Gastrocnemius medialis (tissue), 4 donors: ENCODE measurements at places on chromosomes 3 and 15.

DNA sequence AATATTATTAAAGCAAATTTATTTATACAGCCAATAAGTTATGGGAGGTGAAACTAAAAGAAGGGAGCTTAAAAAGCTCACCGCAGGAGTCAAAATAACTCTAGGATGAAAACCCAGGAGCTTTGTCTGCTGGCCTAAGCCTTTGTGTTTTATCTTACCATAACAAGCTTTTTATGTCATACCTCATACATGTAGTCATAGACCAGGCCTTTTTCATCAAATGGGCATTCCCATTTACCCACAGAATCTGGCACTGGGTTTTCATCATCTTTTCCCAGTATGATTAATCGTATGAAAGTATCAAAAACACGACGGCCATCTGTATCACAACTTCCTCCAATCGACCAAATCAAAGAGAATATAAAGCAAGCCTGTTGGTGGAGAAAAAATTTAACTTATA is 122.8 kb downstream of the DNAH12 start:
- no peak for DNase-seq

GRCh38 chr15:48121849-48122248 is 1.1 kb downstream of the SLC24A5 start:
- DNase-seq = no peak

DNA sequence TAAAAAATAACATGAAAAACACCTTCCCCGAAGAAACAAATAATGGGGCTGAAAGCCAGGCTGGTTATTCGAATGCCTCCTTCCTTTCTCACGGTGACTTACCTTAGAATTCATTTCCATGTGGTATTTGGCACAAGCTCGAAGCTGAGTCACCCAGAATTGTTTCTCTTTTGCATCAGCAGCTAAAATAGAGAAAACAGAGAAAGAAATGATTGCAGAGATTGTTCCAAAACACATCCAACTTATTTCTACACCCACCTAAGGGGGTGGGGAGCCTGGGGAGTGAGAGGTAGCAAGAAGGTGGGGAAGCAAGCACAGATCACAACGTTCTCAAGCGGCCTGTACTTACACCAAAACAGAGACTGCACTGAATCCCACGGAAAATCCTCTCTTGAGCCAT is 104.7 kb downstream of the OSBPL10 start:
- DNase-seq = no peak

- no peak for DNase-seq
Observed at GRCh38 chr3:189235214-189235613, 63.4 kb downstream of the TPRG1 start.

GRCh38 chr3:138653567-138653966 is 45.0 kb downstream of the FAIM start:
- DNase-seq = no peak

DNA sequence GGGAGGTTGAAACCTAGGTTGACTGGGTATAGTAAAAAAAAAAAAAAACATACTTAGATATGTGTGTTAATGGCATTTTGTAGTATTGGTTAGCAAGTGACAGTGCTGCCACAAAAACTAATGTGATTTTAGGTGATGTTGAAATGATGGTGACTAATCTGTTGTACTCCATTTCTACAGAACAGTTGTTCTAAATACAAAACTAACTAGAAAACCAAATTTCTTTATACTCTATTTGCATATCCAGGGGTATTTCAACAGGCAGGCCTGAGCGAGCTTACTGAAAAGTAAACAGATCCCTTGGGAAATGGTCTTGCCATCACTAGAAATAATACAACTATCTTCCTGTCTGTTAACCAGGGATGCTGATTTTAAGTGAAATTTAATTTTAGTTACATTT is 20.5 kb downstream of the TSC22D2 start:
- DNase-seq = no peak

DNA sequence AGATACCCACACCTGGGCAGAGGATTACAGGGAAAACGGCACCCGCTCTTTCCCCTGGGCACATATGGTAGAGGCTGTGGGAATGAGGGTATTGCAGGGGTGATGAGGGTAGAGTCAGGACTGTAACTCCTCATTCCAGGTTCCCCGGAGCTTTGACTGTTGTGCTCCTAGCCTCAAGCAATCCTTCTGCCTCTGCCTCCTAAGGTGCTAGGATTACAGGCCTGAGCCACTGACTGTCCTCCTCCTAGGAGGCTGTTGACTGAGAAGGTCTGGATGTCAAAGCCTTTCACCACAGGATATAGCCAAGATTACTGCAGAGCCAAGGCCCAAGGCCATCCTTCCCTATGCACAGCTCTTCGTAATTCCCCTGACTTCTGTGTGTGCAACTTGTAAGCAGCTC is 1.1 kb upstream of the MPI start:
- no peak for DNase-seq

DNA sequence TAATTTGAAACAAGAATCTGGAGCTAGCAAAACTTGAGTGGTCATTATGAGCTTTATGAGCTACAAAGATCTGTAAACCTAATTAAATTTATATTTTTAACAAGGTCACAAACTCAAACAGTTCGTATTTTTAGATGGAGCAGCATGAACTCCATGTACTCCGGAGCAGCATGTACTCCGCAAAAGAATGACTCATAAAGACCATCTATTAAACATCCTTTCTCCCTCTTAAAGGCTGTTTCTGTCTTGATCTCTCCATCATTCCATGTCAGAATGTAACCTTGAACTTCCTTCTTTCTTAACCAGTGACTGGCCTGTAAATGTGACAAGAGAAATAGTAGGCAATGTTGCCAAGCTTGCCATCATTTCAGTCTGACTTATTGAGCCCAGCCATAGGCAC is 696.9 kb downstream of the ZNF385D start:
- DNase-seq = no peak
